ENCODE measurements at places on chromosomes 12 and 14.

DNA sequence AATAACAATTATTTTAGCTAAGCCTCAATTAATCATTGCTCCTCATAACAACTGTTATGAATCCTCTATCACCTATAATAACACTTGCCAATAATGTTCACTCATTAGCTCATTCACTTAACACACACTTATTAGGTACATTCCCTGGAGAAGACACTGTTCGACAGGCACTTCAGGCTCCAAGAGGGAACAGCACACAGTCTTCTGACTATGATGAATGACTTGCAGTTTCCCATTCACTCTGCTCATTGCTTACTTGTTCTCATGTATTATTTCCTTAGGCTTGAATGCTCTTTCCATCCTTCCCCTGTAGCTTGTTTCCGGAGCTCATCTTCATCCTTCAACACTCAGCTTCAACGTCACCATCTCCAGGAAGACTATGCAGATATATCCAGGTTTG, 437.3 kb downstream of the TMEM132D start:
- no peaks in the 10 kb centered on the region for H3K27me3 ChIP-seq
- H3K4me1 ChIP-seq, result no peaks in the 10 kb centered on the region
- no peak overlapping the region for H3K27ac ChIP-seq
- DNase-seq, result no peak
- H3K4me3 ChIP-seq, result no peak overlapping the region

- peaks cover 2% of the 10 kb centered on the region for H3K36me3 ChIP-seq
- DNase-seq, result no peak
- peaks cover 10% of the 10 kb centered on the region for H3K4me1 ChIP-seq
- no peak overlapping the region for H3K27ac ChIP-seq
- H3K27me3 ChIP-seq, result no peaks in the 10 kb centered on the region
- 0 out of 3 replicates have a peak overlapping the region, but pooled peaks have one; percentile 14 for H3K4me3 ChIP-seq
Measured at GRCh38 chr12:52238207-52238840, 5.3 kb downstream of the KRT7 start.

GRCh38 chr12:1839956-1840951, 19.9 kb downstream of the LRTM2 start:
- H3K4me1 ChIP-seq, result peaks cover 6% of the 10 kb centered on the region
- no peaks in the 10 kb centered on the region for H3K36me3 ChIP-seq
- H3K4me3 ChIP-seq, result no peak overlapping the region
- DNase-seq, result no peak
- no peaks in the 10 kb centered on the region for H3K27me3 ChIP-seq

DNA sequence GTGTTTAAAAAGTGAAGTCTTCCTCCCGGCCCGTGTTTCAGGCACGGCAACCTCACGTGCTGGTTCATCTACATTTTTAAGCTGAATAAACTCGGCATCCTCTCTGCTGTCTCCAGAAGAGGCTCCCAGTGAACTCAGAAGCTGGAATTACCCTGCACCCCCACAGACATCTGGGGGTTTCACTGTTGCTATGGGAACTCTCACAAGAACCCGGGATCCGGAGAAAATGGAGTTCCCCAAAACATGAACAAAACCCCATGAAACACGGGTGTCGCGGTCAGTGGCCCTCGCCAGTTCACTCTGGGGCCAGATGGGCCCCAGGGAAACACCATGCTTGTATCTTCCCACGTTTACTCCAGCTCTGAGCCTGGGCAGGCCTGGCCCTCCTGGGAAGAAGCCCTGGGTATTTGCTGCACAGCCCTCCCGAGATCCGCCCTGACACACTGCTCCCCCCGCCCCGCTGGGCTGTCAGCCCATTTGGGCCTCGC, 143.7 kb downstream of the PIWIL1 start:
- no peaks in the 10 kb centered on the region for H3K4me1 ChIP-seq
- H3K36me3 ChIP-seq, result no peaks in the 10 kb centered on the region
- H3K27me3 ChIP-seq, result no peaks in the 10 kb centered on the region
- H3K27ac ChIP-seq, result no peak overlapping the region

DNA sequence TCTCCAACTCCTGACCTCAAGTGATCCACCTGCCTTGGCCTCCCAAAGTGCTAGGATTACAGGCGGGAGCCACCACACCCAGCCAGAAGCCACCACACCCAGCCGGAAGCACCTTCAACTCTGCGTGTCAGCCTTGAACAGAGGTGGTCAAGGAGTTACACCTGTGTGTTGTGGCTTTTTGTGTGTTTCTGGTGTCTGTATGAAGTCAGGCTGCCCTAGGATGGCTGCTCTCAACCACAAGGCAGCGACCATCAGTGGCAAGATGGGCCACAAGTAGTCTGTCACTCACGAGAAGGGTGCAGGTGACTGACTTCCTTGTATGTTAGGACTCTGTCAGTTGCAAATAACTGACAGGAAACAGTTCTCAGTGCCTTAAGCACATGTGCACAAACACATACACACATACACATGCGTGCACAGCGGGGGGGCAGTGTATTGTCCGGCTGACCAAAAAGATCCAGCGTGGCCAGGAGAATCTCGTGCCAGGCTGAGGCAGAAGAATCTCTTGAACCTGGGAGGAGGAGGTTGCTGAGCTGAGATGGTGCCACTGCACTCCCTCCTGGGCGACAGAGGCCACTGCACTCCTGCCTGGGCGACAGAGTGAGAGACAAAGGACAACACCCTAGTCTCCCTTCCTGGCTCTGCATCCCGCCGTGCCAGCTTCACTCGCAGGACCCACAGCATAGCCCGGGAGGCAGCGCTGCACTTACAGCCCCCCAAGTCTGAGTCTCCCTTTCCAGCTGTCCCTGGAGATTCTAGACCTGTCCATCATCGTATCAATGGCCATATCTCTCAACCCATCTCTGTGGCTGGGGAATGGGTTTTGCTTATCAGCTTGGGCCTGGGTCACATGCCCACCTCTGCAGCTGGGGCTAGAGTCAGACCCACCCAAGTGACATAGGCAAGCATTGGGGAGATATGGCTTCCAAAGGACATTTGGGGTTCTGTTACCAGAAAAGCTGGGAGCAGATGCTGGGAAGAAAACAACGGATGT, 13.7 kb downstream of the P2RX4 start:
- H3K4me3 ChIP-seq, result no peak overlapping the region
- peaks cover 2% of the 10 kb centered on the region for H3K36me3 ChIP-seq
- peak; percentile 67 for DNase-seq
